Activated CD8-positive, alpha-beta memory T cell treated with anti-CD3 and anti-CD28 coated beads, Interleukin-2, amount 50 U/mL, for 48 hours (primary cell): ENCODE measurements at places on chromosomes 2 and 18.

DNA sequence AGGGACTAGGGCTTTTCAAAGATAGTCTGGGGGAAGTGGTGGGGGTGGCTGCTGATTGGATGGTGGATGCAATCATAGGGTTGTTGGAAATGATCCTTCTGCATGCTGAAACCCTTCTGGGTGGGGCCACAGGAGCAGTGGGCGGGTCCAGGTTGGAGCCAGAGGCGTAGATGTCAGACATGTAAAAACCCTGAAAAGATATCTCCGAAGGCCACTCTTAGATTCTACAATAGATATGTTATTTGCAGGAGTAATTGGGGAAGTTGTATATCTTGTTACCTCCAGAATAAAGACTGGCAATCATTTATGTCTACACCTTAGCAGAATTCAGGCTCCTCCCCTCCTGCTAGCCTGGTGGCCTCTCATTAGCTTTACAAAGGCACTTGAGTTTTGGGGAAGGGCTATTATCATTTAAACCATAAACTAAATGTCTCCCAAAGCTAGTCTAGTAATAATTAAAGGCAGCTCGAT is 8.2 kb upstream of the FAM98A start:
- DNase-seq: no peak

DNA sequence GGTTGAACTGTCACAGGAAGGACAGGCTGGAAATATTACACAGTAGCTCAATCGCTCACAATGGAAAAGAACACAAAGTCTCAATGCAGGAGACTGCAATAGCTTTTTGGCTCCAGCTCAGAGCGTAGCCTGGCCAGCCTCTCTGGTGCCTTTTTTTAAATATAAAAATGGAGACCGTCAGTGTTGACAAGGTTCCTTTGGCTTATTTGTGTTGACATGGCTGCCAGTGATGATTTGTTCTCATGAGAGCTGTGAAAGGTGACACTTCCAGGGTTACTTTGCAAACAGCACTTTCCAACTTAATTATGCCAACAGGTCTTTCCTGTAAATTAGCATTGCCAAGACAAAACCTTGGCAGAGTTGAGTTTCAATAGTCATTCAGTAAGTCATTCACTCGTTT is 70.8 kb downstream of the KCNE4 start:
- no peak for DNase-seq

DNA sequence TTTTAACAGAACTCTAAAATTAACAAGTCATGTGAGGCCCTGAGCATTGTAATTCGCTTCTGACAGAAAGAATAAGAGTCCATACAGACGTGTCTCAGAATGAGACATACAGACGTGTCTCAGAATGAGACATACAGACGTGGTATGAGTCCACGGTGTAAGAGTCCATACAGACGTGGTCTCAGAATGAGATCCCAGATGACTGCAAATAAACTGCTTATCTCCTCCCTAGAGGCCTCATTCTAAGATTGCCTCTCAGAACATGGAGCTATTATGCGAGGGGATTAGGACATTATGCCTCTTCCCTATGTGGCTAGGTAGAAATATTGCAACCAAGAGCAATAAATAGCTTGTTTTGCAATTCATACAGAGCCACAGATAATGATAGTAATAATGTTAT is 63.9 kb downstream of the NEB start:
- DNase-seq: no peak

DNA sequence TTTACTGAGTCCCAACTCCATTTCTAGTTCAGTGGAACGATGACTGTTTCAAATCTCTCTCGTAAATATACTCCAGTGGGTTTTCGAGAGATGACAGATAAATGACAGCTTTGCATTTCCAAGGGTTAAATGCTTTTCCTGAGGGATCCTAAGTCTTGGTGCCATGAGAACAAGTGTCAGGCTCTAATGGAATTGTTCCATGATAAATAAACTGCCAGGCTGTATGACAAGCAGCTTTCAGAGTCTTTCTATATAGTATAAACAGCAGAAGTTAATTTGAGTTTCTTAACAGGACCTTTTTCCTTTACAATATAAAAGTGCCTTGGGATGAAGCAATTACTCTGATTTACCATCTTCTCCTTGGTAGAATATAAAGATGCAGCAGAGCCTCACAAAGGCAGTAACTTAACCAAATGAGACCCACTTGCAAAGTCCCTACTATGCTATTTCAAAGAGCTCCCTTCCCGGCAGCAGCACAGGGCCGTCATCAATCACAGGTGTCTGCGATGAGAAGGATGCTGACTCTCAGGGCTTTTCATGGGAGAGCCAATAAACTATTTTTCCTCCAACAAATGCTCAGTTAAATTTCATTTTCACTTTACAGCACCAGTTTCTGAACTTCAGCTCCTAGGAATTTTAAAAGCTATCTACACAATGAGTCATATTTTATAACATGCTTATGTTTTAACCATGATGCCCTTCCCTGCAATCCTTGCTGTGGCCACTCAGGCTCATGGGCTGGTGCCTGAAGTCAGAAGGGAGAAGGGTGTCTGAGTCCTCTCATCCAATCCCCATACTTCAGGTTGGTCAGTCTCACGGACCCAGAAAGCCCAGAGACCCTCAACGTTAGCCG is 123.8 kb downstream of the AFF3 start:
- DNase-seq: no peak

GRCh38 chr2:219221957-219222518 is 3.3 kb upstream of the ABCB6 start:
- DNase-seq: no peak

GRCh38 chr2:159128191-159128590 is 158.3 kb downstream of the WDSUB1 start:
- no peak for DNase-seq

DNA sequence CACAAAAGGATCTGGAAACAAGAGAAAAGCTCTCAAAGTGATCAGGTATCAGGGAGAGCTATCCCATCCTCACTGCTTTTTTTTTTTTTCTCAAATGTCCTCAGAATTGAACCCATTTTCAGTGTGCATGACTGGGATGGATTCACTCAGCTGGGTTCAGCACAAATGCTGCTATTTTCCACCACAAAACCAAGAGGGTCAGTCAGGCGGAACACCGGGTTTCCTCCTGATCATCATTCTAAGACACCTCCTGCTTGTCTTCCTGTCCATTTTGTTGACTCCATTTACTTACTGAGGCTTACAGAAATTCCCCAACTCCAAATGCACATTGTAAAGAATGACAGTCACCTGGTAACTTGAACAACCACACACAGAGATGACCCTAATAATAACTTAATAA is 39.9 kb downstream of the CYRIA start:
- DNase-seq: no peak

DNA sequence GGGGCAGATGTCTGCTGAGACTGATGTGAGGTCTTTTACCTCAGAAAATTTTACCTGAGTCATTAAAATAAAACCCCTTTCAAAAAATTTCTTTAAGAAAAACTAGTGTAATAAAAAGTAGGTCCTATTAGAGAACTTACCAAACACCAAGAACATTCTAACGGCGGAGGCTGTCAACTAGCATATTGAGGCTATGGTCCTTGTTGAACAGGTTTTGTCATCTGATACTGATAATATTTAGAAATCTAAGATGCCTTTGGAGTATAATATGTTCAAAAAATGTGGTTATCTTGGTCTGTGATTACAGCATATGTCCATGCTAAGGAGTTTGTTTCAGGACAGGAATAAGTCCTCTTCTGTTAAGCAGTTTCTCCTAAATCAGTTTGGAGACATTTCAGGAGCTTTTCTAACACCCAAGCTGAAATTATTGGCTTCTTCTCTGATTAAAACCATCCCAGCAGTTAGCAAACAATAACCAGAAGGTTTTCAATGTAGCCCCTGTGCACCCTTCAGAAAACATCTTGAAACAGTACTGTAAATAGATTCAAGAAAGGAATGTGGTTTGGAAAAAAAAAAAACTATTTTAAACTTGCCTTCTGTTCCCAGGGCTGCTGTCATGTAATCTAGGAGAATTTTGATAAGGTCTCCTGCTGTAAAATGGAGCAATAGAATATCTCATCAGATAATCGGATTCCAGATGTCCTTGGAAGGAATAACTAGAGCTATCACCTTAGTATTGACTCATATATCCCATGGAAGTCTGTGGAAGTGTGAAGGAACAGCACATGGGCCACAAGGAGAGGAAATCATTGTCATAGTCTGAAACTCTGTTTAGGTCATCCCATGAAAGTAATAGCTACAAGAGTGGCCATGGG is 58.7 kb upstream of the B3GNT2 start:
- no peak for DNase-seq

- no peak for DNase-seq
These were observed 239.7 kb downstream of the GPD2 start for GRCh38 chr2:156675896-156676295.

GRCh38 chr2:152477347-152478092 is 142.5 kb downstream of the FMNL2 start:
- no peak for DNase-seq

GRCh38 chr2:182631299-182631698 is 84.8 kb upstream of the DNAJC10 start:
- no peak for DNase-seq

DNA sequence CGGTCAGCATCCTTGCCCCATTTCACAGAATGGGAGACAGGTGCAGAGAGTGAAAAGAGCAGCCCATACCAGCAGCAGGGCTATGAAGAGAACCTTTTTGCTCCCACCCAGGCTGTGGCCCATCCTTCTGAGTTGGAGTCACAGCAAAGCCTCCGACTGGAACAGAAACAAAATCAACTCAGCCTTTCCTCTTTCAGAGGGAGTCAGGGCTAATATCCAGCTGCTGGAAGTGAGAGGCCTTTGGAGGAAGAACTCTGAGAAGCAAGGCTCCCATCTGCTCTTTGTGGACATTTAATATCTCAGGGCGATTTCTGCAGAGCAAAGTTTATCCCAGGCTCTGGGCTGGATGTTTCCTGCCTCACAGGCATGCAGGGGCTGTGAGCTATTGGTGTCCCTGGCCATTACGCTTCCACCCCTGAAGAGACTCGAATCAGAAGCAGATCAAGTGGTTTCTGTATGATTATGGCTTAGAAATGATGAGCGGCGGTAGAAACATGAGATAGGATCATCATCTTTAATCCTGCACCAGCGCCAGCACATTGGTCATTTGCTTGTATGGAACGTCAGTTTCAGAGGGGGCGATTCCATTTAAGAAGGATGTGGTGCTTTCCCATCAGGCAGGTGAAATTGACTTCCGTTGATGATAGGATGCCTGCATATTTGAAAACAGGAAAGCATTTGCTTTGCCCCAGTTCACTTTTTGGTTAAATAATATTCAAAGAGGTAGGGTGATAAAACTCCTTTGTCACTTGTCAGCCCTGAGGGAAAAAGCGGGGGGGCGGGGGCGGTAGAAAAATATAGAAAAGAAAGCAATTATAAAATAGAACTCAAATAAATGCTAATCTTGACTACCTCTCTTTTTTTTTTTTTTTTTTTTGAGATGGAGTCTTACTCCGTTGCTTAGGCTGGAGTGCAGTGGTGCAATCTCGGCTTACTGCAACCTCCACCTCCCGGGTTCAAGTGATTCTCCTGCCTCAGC is 152.4 kb downstream of the LRRC30 start:
- DNase-seq: no peak

DNA sequence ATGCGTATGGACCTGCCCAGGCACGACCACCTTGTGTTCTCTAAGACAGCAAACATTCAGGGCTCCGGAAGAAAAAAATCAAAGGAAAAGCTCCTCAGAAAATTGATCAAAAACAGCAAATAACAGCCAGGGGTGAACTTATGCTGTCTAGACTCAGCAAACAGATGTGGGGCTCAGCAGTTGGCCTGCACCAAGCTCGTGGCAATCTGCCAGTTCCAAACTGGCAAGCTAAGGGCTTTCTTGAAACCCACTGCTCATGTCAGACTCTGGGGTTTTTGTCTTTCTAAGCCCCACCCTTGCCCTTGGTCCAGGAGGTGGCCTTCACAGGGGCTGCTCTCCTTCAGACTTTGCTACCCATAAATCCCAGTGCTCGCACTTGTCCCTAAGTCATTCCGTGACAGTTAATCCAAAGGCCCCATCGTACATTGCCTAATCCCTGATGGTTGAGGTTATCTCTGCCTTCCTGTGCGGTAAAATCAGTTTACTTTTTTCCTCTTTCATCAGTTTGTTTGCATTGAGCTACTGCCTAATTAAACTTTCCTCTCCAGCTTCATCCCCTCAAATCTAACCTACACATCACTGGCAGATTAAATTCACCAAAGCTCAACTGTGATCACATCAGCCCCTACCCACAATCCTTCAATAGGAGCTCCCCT is 408.0 kb downstream of the LRATD1 start:
- no peak for DNase-seq

GRCh38 chr2:160205505-160205904 is 5.4 kb upstream of the ITGB6 start:
- DNase-seq: no peak

DNA sequence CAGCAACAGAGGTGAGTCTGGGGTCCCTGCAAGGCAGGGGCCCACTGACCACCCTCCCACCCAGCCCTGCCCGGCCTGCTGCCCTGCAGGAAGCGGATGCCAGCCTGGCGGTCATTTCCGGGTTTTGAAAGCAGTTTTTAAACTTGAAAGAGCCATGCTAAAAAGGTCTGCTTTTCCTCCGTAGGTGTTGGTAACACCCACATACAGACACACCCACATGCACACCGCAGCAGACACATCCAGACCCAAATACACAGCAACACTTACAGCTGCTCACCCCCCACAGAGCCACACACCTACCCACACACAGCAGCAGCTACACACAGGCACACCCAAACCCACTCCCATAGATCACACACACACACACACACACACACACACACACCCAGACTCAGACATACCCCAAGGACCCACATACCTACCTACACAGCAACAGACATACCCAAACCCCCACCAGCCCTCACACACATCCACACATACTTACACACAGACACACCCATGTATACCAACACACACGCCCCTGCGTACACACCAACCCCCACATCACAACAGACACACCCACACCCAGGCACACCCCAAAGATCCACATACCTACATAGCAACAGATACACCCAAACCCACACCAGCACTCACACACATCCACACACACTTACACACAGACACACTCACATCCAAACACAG is 7.6 kb downstream of the ZFP36L2 start:
- peak; percentile 69 for DNase-seq

DNA sequence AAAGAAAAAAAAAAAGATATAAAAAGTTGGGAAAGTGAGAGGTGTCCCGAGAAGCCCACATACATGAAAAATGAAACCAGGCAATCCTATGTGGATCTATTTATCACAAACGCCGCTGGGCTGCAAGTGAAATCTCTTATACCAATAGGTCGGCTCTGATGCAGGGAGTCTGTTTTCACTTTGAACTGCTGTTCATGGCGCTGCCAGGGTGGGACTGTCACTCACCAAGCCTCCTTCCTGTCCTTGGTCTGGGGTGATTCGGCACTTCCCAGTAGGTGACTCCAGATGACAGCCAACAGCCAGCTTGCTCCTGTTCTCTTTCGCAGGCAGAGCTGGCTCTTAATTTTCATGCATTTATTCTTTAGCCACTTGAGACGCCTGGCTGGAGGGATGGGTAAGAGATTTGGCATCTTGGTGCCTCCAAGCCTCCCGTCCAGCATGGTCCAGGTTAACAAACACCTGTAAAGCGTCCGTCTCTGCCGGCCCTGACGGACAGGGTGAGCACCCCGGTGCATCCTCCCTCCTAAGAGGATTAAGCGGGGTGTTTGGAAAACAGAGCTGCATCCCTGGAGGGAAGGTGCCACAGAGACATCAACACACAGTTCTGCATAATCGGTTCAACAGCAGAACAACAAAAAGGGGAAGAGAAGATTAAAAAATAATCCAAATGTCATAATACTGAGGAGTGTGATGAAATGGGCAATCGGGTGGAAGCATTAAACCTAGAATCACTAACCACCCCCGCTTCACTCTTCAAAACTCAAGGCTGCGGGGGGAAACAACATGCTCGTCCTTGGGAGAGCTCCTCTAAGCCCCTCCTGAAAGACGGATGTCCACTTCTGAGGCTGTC is 58.7 kb downstream of the STEAP3 start:
- DNase-seq: no peak
